ENCODE measurements at places on chromosomes 2 and 18. TPM values are rescaled to one million over a fixed set of nuclear protein-coding genes. Genes with fewer than 3 reads are reported as not detected.

- H3K4me1 ChIP-seq = no peaks in the 10 kb centered on the region
- no peaks in the 10 kb centered on the region for H3K36me3 ChIP-seq
- H3K27ac ChIP-seq = no peak overlapping the region
- no peak for DNase-seq
These were observed 67.4 kb downstream of the SH3YL1 start for GRCh38 chr2:196406-196805.

DNA sequence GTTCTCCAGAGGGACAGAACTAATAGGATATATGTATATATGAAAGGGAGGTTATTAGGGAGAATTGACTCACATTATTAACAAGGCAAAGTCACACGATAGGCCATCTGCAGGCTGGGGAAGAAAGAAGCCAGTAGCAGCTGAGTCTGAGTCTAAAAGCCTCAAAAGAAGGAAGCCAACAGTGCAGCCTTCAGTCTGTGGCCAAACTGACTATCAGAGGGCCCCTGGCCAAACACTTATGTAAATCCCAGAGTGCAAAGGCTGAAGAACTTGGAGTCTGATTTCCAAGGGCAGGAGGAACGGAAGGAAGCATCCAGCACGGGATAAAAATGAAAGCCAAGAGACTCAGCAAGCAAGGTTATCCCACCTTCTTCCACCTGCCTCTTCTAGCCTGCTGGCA lies 108.0 kb upstream of the LDLRAD4 start:
- no peaks in the 10 kb centered on the region for H3K4me1 ChIP-seq
- no peaks in the 10 kb centered on the region for H3K27me3 ChIP-seq
- H3K27ac ChIP-seq = no peak overlapping the region
- DNase-seq = no peak
- no peak overlapping the region for H3K4me3 ChIP-seq

- no peaks in the 10 kb centered on the region for H3K27me3 ChIP-seq
- no peak overlapping the region for H3K27ac ChIP-seq
- peaks cover 47% of the 10 kb centered on the region for H3K4me1 ChIP-seq
- no peak for DNase-seq
These were observed 17.0 kb downstream of the TMEM177 start for GRCh38 chr2:119696005-119696404.

The LDAH gene
- 27.0 TPM for total RNA-seq

The SRD5A2 gene
- total RNA-seq = not detected

GRCh38 chr2:218745160-218745558 lies 34.5 kb downstream of the TTLL4 start:
- H3K4me3 ChIP-seq = no peak overlapping the region
- DNase-seq = no peak
- peaks cover 26% of the 10 kb centered on the region for H3K4me1 ChIP-seq
- H3K27ac ChIP-seq = peak overlapping the region; percentile 13
- H3K27me3 ChIP-seq = no peaks in the 10 kb centered on the region
- H3K36me3 ChIP-seq = peaks cover 59% of the 10 kb centered on the region

- DNase-seq = no peak
- no peak overlapping the region for H3K27ac ChIP-seq
- no peaks in the 10 kb centered on the region for H3K4me1 ChIP-seq
These were observed 86.9 kb upstream of the FAM136A start for GRCh38 chr2:70388813-70389212.

GRCh38 chr2:43114210-43114609 lies 112.2 kb downstream of the ZFP36L2 start:
- peaks cover 4% of the 10 kb centered on the region for H3K36me3 ChIP-seq
- no peak overlapping the region for H3K27ac ChIP-seq
- no peak overlapping the region for H3K4me3 ChIP-seq
- no peaks in the 10 kb centered on the region for H3K4me1 ChIP-seq

DNA sequence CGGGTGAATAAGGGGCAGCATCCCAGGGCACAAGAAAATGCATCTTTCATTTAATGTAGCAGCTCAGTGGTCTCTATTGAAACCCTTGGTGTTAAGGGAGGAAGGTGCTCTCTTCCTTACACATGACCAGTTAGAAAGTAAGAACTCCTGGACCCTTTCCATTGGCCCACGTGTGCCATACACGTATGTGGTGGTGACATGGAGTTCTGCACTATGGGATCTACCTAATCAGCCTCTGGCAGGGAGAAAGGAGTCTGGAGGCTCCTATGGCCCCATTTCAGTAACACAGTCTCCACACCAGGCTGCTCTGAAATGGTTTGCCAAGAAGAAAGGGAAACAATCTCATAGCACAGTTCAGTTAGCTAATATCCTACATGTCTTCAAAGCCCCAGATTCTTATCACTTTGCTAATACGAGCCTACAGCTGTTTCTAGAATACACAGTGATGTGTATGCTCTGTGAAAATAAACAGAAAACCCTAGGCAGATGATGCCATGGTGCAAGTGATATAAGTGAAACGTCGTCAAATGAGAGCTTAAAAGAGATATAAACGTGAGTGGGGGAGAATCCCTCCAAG lies 7.0 kb downstream of the EFEMP1 start:
- no peak overlapping the region for H3K4me3 ChIP-seq
- no peaks in the 10 kb centered on the region for H3K4me1 ChIP-seq
- DNase-seq = no peak
- peaks cover 6% of the 10 kb centered on the region for H3K27me3 ChIP-seq
- H3K27ac ChIP-seq = no peak overlapping the region

DNA sequence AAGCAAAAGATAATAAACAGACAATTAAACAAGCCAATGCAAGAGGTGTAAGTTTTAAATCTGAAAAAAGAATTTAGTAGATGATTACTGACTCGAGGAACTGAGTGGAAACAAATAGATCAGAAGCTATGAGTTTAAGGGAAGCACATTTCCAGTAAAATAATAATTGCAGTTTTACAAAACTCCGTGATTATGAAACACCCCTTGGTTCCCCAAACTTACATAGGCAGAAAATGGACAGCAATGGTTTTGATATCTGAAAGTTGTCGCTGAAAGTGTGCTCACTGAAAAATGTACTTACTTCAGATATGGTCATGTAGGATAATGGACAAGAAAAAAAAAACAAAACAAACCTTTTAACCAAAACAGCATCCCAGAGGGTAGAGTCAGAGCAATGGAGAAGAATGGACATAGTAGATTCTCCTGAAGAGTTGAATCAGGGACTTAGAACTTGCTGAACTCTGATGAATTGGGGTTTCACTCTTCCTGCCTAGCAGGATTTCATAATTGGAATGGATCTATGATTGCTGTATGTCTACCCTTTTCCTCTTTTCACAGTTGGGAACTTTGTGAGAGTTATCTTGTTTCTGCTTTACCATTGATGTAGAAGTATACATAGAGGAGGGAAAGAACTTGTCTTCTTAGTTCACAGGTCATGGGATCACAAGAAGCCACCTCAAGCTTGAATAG lies 305.6 kb upstream of the ZEB2 start:
- H3K4me1 ChIP-seq = no peaks in the 10 kb centered on the region
- H3K27me3 ChIP-seq = peaks cover 3% of the 10 kb centered on the region
- no peak for DNase-seq
- no peaks in the 10 kb centered on the region for H3K36me3 ChIP-seq

GRCh38 chr2:219615894-219616293 lies 11.5 kb upstream of the SLC4A3 start:
- H3K36me3 ChIP-seq = peaks cover 14% of the 10 kb centered on the region
- H3K27me3 ChIP-seq = no peaks in the 10 kb centered on the region
- DNase-seq = no peak
- no peak overlapping the region for H3K4me3 ChIP-seq
- no peak overlapping the region for H3K27ac ChIP-seq

DNA sequence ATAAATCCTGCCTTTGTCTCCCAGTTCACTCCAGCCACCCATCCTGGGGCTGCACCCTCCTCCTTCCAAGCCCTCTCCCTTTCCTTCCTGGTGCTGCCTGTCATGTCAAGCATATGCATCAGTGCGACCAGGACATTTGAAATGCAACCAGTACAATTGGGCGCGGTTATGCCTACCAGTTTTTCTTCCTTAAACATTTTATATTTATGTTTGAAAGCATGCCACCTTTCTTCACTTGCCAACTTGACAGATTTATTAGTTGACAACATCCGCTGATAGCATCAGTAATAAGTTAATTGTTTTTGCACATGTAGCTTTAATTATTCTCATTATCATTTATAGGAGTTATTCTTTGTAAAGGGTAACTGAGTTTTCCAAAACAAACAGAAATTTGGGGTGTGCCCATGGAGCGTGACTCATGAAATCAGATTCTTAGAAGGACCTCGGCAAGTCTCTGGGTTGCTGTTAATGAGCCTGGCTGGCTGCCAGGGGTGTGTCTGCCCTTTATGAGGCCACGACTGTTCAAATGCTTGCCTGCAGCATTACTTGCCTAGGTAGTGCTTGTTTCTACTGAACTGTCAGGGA lies 32.8 kb upstream of the IL1B start:
- no peaks in the 10 kb centered on the region for H3K36me3 ChIP-seq
- peaks cover 23% of the 10 kb centered on the region for H3K27me3 ChIP-seq
- no peak overlapping the region for H3K27ac ChIP-seq
- H3K4me1 ChIP-seq = no peaks in the 10 kb centered on the region
- peak; percentile 49 for DNase-seq
- no peak overlapping the region for H3K4me3 ChIP-seq

DNA sequence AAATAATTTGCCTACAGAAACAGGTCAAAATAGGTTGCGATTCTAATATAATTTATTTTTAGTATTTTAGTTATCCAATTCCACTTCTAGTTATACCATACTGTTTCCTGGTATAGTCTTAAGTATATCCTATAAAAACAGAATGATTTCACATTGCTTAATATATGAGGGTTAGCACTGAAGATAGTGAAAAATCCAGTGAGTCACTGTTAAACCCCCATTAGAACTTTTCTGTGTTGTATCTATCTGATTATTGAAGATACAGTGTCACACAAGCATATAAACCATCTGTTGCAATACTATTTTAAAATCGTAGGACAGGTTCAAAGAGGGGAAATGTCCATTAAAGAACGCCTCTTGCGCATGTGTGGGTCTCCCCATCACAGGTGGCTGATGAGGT lies 110.0 kb downstream of the FEZ2 start:
- no peak overlapping the region for H3K4me3 ChIP-seq
- DNase-seq = no peak

DNA sequence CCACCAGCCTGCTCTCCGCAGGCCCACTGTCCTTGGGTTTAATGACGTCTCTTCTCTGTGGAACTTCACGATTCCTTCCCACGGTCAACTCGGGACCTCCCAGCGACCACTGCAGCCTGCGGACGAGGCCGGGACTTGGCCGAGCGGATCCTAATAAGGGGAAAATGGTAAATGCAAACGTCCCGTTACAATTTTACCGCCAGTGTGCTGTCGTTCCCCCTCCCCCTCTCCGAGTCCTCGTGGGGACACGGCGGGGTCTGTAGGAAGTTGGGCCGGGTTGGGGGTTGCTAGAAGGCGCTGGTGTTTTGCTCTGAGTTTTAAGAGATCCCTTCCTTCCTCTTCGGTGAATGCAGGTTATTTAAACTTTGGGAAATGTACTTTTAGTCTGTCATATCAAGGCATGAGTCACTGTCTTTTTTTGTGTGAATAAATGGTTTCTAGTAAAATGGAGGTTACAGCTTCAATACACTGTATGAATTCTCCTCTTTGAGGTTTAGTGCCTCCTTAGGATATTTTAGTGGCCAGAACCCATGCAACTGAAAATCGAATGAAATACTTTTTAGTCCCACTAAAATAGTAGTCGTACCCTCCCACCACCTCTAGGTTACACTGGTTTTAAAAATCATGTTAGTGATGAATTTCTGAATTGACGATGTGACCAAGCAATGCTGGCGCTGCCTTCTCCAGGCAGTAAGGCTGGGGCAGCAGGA lies 2.3 kb downstream of the HOXD11 start:
- peaks cover 24% of the 10 kb centered on the region for H3K4me1 ChIP-seq
- no peak overlapping the region for H3K27ac ChIP-seq
- H3K27me3 ChIP-seq = peaks cover 79% of the 10 kb centered on the region
- DNase-seq = no peak
- no peak overlapping the region for H3K4me3 ChIP-seq
- H3K36me3 ChIP-seq = no peaks in the 10 kb centered on the region

DNA sequence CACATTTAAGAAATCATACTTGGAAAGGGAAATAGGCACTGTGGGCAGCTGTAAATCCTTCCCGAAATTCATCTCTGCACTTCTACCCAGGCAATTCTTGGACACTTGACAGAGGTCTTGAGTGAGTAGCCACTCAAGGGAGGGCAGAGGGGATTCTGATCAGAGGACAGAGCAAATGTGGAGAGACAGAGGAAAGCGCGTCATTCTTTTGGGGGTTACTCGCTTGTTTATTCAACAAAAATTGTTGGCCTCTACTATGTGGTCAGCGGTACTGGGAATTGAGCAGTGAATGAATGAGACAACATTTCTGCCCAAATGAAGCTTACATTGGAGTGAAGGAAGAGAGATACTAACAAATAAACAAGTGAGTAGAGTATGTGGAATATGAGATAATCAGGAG lies 41.4 kb upstream of the YES1 start:
- H3K27me3 ChIP-seq = peaks cover 3% of the 10 kb centered on the region
- H3K27ac ChIP-seq = no peak overlapping the region
- no peak overlapping the region for H3K4me3 ChIP-seq

- peaks cover 31% of the 10 kb centered on the region for H3K27me3 ChIP-seq
- H3K27ac ChIP-seq = no peak overlapping the region
- no peaks in the 10 kb centered on the region for H3K36me3 ChIP-seq
- no peak for DNase-seq
- no peak overlapping the region for H3K4me3 ChIP-seq
These were observed 182.1 kb downstream of the AGAP1 start for GRCh38 chr2:235675678-235676535.

The EPAS1 gene
- total RNA-seq = 12.6 TPM

The UGT1A6 gene
- not detected for total RNA-seq

DNA sequence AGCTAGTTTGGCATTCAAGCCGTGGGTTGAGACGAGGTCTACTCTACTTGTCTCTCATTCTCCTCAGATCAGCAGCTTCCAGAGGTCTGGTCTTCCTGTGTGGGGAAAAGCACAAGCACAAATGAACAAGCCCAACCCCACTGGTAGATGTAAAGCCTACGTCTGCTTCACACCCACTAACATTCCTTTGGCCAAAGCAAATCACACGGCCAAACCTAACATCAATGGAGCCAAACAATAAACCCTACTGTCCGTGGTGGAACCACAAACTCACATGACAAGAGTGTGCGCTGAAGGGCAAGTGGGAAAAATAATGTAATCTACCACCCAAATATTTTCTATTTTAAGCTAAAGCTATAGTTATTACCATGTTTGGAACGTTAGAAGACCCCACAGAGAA lies 179.3 kb upstream of the MGAT5 start:
- H3K27ac ChIP-seq = no peak overlapping the region
- no peak for DNase-seq
- H3K4me3 ChIP-seq = no peak overlapping the region
- peaks cover 6% of the 10 kb centered on the region for H3K27me3 ChIP-seq
- no peaks in the 10 kb centered on the region for H3K4me1 ChIP-seq

The THSD7B gene
- not detected for total RNA-seq

- no peaks in the 10 kb centered on the region for H3K4me1 ChIP-seq
- peaks cover 2% of the 10 kb centered on the region for H3K27me3 ChIP-seq
- no peak for DNase-seq
- no peak overlapping the region for H3K27ac ChIP-seq
- H3K4me3 ChIP-seq = no peak overlapping the region
- H3K36me3 ChIP-seq = no peaks in the 10 kb centered on the region
These were observed 92.7 kb downstream of the CSRNP3 start for GRCh38 chr2:165562233-165562632.

- no peaks in the 10 kb centered on the region for H3K27me3 ChIP-seq
- H3K36me3 ChIP-seq = no peaks in the 10 kb centered on the region
- H3K27ac ChIP-seq = peak overlapping the region; percentile 58
- peaks cover 28% of the 10 kb centered on the region for H3K4me1 ChIP-seq
- no peak for DNase-seq
- H3K4me3 ChIP-seq = no peak overlapping the region
These were observed 98.3 kb upstream of the EPC2 start for GRCh38 chr2:148546270-148546669.

The UBXN4 gene
- 104 TPM for total RNA-seq
